ENCODE measurements at places on chromosomes 7 and 10. TPM values are rescaled to one million over a fixed set of nuclear protein-coding genes. Genes with fewer than 3 reads are reported as not detected.

GRCh38 chr10:47456079-47456785 is 27.7 kb downstream of the ANXA8 start:
- DNase-seq = no peak

- DNase-seq = no peak
These were observed 28.3 kb downstream of the MGAM2 start for GRCh38 chr7:142139597-142140400.

GRCh38 chr10:132335189-132336063 is 3.4 kb downstream of the LRRC27 start:
- DNase-seq = no peak

GRCh38 chr7:83289419-83289993 is 126.8 kb upstream of the PCLO start:
- no peak for DNase-seq

DNA sequence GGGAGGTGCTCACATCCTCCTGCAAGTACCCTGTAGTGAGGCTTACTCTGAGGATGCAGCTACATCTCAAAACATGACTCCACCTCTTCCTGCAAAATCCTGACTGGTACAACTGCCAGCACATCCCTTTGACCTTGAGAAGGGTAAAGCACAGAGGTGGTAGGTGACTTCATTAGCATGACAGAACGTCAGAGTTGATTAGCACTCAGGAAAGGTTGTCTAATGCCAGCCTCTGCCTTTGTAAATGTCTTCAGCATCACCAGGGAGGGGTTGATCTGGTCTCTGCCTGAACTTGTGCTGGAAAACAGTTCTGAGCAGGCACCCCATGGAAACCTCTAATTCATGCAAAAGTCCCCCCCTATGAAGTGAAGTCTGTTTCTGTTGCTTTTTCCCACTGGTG is 591.3 kb upstream of the GALNT17 start:
- no peak for DNase-seq

DNA sequence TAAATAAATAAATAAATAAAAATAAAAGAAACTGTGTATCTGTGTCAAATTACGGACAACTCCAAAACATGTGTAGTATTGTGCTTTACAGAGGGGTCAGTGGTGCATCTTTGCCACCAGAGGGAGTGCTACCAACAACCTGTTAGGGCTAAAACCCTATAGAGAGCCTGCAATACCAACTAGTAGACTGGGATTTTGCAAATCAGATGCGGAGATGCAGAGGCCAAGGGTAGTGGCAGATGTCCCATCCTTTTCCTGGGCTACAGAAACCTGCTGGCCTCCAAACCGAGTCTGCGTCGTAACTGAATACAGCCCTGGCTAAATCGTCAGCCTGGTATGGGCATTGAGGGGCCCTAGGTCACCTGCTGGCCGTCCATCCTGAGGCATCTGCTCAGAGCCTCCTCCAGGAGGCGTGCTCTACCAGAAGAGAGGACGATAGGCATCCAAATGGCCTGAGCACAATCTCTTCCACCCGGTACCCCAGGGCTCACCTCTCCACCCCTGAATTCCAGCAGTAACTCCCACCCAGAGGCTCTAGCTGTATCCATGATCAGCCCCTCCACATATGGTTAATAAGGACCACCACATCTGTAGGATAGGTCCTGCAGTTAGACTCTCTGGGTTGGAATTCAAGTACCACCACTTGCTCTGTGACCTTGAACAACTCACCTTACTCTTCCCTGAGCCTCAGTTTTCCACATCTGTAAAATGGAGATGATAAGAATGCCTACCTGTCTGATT is 6.2 kb upstream of the RRP12 start:
- peak; percentile 63 for DNase-seq

MOGAT3 gene
- total RNA-seq = not detected

LIPM gene
- total RNA-seq = not detected

PTTG1IP2 gene
- total RNA-seq = not detected

FGFBP3 gene
- 2.9 TPM for total RNA-seq

DNA sequence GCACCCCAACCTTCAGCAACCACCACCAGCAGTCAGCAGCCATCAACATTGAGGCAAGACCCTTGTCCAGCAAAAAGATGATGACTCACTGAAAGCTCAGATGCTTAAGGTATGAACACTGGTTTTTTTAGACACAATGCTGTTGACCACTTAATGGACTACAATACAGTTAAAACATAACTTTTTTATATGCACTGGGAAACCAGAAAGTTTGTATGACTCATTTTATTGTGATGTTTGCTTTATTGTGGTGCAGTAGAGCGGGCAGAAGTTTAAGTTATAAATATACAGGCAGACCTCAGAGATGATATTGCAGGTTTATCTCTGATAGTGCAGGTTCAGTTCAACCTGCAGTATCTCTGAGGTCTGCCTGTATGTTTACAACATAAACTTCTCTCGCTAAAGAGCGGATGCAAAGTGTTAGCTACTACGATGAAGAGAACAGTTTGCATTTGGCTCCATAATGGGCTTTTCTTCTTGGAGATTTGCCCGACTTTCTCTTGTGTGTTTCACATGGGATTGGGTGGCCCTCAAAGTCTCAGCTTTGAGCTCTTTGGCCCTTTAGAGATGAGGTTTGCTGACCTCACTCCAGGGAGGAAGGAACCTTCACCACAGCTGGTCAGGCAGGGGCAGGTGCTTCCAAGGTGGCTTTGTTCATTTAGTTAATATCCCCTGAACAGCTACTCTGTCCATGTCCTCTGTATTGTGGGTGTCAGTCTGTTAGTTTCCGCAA is 84.4 kb upstream of the SHH start:
- no peak for DNase-seq

ZNF511 gene
- total RNA-seq = 37.4 TPM

DNA sequence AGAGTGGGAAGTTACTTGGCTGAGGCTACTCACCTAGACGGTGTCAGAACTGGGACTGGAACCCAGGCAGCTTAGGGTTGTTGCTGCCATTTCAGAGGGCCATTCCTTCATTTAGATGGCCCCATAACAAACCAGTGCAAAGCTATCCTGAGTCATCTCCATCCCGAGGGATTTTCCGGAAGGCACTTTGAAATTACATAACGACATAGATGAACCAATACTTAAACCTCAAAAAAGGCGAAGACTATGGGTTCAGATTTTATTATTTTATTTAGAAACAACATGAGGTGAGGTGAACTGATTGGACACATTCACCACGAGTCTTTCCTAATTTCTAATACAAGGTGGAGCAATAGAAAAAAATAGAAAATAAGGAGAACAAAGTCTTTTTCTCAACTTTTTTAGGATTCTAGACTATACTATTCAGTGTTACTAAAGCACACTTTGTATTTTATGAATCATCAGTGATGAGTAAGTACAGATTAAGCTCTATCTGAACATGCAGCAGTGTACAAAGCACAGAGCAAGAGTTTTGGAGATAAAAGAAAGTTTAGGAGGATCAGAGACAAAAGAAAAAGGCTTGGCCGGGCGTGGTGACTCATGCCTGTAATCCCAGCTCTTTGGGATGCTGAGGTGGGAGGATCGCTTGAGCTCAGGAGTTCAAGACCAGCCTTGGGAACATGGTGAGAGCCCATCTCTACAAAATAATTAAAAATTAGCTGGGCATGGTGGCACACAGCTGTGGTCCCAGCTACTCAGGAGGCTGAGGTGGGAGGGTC is 79.5 kb upstream of the SVIL start:
- DNase-seq = no peak

GRCh38 chr10:61708846-61709245 is 46.1 kb downstream of the CABCOCO1 start:
- DNase-seq = no peak

IDI2 gene
- total RNA-seq = not detected

- DNase-seq = no peak
These were observed 365 bp downstream of the YME1L1 start for GRCh38 chr10:27153845-27154193.

DNA sequence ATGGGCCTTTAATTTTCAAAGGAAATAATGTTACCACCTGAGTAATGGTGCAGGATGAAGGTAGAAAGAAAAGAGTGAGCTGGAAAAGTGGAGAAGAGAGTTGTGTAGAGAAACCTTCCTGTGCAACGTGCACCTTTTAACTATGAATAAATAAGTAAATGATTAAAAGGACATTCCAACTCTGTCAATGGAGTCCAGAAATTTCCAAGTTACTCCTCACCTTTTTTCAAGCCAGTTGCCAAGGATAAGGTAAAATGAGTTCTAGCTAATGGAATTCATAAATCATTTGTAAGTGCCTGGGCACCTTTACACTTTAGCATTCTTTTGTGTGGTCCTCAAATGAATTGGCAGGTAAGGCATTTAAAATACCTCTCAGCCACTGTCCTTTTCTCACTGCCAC is 549.4 kb upstream of the NRP1 start:
- no peak for DNase-seq

DNA sequence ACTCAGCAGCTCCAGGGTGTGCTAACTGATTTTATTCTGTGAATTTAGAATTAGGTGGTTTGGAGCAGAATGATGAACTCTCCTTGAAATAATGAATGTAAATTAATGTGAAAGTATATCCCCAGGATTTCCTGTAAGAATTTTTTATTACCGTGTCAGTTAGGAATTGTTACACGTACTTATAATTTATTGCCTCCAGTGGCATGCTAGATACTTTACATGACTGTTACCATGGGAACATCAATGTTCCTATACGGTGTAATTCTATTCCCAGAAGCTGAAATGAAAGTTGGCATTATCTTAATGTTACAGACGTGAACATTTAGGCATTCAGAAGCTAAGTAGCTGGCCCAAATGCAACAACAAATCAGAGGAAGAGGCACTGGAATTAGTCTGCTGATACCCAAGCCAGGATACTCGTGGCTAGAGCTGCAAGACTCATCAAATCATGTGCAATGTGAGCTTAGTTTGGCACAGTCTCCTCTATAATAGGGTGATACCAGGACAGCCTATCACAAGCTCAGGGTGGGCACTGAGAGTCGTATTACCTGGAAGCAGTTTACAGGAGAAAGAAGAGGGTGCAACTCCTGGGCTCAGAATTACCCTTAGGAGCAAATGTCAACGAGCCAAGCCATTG is 30.0 kb upstream of the PRKAR2B start:
- no peak for DNase-seq

DNA sequence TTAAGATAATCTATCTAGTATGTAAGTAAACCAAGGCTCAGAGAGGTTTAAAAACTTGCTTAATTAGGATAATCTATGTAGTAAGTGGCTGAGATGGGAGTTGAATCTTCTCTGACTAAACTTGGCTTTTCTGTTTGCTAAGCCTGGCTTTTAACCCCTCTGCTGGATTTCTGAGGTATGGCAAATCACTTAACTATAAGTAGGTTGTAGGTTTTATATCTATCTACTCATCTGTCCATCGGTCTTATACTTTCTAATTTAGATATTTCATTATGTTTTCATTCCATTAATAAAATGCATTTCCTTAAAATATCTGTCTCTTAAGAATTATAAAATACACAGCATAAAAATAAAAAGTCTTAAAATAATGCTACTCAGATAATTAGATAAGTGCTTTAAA is 59.4 kb downstream of the ST7 start:
- no peak for DNase-seq

- DNase-seq = no peak
These were observed 364.2 kb downstream of the SUGCT start for GRCh38 chr7:40498924-40499510.

GRCh38 chr10:7168414-7168813 is 242.4 kb downstream of the SFMBT2 start:
- DNase-seq = no peak

MRPL43 gene
- 74.7 TPM for total RNA-seq

ACTR1A gene
- 87.1 TPM for total RNA-seq

DNA sequence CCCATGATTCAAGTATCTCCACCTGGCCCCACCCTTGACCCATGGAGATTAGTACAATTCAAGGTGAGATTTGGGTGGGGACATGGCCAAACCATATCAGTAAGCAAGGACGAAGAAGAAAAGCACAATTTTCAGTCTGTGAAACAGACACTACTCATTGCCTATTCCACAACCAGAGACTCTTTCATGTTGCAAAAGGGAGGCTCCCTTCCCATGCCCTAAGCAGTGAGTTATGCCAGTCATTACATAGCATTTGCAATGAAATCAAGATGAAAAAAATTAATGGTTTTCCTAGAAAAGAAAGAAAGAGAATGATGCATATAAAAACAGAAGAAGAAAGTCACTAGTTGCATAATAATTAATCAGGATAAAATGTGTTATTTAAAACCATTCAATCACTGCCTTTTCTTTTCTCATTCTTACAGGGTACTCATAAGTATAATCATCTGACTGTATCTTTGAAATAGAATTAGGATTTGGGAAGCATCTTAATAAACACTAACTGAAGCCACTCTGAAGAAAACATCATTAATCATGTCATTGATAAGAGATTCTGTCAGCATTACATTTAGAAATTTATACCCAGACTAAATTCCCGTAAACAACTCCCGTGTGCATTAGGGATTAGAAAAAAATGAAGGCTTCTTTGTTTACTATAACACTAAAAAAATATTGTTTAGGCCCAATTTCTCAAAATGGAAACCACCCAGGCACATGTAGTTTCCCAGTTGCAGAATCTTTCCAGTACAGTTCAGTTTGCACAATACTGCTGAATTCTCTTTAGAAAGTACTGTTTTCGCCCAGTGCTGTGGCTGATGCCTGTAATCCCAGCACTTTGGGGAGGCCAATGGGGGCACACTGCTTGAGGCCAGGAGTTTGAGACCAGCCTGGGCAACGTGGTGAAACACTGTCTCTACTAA is 9.1 kb downstream of the PRPS1L1 start:
- DNase-seq = no peak

DNA sequence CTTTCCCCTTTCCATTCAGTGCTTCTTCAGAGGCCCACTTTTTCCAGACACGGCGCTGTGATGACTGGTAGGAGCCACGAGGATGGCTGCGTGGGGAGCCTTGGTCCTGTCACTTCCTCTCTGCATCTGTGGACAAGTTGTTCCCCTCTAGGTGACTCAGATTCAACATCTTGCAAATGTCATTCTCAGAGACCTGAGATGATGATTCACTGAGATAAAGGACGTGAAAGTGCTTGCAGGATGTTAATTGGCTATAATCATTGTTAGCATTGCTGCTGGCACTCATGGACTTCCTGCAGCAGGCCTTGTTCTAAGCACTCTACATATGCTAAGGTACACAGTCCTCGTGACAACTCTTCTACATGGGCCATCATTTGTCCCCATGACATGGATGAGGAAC is 489.8 kb upstream of the ZMIZ1 start:
- DNase-seq = no peak

- DNase-seq = no peak
These were observed 15.3 kb upstream of the CHST12 start for GRCh38 chr7:2387897-2388636.

NCAPG2 gene
- total RNA-seq = 6.3 TPM

DNA sequence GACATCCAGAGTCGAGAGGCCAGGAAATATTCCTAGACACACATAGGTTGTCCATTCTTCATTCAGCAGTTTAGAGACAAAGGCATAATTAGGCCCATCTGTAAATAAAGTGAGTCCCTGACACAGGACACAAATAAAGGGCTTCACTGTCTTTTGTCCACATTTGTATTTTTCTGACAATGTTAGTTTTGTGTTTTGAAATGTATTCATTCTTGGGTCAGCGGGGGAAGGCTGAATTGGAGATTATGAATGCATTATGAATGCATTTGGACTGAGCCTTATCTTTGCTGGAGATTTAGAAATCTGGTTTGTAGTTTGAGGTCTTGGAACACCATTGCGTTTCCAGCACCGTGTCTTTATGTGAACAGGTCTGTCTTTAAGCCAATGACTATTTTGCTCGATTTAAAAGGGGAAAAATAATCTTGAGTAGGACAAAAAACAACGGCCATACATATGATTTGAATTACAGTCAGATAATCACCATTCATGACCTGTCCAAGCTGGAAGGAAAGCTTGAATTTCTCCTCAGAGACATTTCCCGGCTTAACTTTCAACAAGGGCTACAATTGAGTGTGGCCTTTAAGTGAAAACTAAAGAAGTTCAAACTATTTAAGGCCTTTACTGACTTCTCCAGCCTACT is 334.8 kb downstream of the WDR11 start:
- DNase-seq = no peak

- DNase-seq = no peak
These were observed 469.4 kb downstream of the KCNMA1 start for GRCh38 chr10:77168161-77168560.

Data from ureter (tissue), 1 donor.